ENCODE measurements at places on chromosomes 4 and X.

DNA sequence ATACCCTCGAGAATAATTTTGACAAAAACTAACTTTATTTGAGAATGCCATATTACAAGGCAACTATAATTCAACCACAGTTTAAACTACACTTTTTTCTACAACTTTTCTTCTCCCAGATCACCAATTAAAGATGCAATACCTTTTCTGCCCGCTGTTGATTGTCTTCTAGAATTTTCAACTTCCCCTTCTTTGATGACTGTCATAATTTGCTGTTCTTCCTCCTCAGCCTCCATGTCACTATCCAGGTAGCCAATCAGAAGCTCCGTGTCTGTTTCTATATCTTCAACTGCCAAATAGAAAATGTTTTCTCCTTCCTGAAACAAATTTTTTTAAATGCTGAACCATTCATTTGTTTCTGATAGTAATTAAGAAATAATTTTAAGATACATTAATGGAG, 101.5 kb downstream of the PRDM5 start:
- DNase-seq, result no peak

DNA sequence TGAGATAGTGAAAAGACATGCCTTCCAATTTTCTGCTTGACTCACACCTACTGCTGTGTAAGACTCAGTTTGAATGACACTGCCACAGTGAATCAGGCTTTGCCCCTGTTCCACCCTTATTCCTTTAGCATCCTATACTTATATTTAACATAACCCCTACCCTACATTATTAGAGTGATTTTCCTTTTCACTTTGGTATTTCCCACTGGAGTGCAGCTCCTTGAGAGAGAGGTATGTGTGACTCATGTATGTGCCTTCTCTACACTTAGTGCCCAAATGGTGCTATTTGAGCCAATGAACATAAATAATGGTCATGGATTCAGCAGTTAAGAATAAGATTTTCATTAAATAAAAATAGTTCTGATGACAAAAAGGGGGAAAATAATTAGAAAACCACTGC, 69.5 kb downstream of the RRAGB start:
- DNase-seq, result no peak

DNA sequence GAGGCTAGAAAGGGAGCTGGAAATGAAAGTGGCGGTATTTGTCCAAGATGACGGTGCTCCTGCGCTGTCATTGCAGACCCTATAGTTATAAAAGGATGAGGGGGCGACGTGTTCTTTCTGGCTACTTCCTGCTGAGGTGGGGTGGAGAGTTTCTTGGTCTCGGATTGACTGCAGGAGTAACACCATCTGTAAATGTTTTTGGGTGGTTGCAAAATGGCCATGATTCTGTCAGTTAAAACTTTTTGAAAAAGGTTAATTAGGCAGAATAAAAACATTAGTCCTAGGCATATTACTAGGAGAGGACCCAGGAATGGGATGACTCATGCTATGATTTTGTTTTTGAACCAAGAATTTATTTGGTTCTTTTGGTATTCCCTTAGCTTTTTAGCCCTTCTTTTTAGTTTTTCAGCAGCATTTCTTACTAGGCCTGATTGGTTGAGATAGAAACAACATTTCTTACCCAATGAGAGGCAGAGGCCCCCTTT, 53.1 kb downstream of the USP11 start:
- no peak for DNase-seq

DNA sequence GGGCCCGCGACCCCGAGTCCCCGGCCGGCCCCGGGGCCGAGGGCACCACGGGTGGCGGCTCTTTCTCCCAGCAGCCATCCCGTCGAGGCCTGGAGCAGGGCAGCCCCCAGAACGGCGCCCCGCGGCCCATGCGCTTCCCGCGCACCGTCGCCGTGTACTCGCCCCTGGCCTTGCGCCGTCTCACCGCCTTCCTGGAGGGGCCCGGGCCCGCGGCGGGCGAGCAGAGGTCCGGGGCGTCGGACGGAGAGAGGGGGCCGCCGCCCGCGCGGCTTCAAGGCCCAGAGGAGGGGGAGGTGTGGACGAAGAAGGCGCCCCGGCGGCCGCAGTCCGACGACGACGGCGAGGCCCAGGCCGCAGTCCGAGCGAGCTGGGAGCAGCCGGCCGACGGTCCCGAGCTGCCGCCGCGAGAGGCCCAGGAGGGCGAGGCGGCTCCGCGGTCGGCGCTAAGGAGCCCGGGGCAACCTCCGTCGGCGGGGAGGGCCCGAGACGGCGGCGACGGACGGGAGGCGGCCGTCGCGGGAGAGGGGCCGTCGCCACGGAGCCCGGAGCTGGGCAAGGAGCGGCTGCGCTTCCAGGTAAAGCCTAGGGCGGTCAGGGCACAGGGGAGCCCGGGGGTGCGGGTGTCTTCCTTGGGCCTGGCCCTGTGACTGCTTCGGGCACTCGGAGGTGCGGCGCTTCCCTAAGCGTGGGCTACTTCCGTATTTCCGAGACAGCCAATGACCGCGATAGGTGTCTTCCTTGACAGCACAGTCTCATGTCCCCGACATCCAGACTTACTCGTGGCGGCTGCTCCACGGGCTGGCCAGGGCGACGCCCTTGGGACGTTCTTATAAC, 845 bp downstream of the ZAR1 start:
- no peak for DNase-seq

GRCh38 chr4:102606846-102607450, 105.8 kb downstream of the NFKB1 start:
- DNase-seq, result no peak

Data from activated CD8-positive, alpha-beta memory T cell treated with anti-CD3 and anti-CD28 coated beads, Interleukin-2, amount 10 ng/mL, durations not matched to agents 7 days and 5 days (primary cell).